ENCODE measurements at places on chromosomes 3 and 15.

- DNase-seq = no peak
Measured at GRCh38 chr3:177282119-177282655, 84.9 kb upstream of the TBL1XR1 start.

GRCh38 chr3:129936757-129937156 lies 37.8 kb upstream of the TRH start:
- DNase-seq = no peak

GRCh38 chr3:169623971-169624370 lies 39.5 kb downstream of the MECOM start:
- DNase-seq = no peak

GRCh38 chr15:39312984-39313383 lies 267.9 kb upstream of the THBS1 start:
- DNase-seq = no peak

DNA sequence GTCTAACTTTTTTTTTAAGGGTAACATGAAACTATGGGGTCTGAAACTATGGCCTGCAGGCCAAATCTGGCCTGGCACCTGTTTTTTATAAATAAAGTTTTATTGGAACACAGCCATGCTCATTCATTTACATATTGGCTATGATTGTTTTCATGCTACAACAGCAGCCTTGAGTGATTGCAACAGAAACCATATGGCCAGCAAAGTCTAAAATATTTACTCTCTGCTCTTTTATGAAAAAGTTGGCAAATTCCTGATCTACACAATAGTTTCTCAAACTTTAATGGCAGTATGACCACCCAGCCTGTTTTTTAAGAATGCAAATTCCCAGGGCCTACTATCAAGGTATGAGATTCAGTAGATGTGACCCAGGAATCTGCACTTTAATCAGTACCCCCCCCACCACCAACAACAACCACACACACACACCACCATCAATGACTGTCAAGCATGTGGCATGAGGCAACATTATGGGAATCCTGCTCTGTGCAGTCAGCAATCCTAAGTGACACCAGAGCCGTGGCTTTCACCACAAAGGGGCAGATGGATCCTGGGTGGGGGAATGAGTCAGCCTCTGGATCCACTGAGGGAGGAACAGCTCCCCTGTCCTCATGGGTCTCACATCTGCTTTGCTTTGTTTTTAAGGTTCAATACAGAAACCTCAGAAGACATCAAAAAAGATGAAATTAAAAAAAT lies 142.8 kb downstream of the NTRK3 start:
- no peak for DNase-seq

DNA sequence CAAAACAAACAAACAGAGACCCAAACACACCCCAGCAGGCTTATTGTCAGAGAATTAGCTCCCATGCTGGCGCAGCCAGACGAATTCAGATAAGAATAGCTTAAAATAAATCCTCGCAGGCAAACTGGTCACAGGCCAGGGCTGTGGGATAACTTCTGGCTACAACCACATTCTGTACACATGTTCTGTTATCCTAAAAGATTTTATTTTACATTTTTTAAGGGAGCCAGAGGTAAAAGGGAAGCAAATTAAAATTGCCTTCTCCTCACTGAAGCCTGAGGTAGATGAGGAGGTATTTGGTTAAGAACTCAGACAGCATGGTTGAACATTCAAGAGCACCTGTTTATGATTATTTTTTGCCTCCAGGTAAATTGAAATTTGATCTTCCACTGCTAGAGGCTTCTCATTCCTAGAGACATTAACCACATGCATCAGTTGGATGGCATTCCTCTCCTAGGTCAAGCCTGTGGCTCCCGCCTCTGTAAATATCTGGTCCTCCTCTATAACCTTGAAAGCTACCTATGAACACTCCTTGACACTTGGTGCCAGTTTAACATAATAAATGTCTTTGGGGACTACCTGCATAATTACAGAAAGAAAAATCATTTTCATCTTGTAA lies 190.3 kb downstream of the SATB1 start:
- no peak for DNase-seq

- no peak for DNase-seq
Measured at GRCh38 chr15:70098461-70099166, 897 bp upstream of the TLE3 start.

GRCh38 chr3:96190024-96190616 lies 624.3 kb upstream of the EPHA6 start:
- DNase-seq = no peak

DNA sequence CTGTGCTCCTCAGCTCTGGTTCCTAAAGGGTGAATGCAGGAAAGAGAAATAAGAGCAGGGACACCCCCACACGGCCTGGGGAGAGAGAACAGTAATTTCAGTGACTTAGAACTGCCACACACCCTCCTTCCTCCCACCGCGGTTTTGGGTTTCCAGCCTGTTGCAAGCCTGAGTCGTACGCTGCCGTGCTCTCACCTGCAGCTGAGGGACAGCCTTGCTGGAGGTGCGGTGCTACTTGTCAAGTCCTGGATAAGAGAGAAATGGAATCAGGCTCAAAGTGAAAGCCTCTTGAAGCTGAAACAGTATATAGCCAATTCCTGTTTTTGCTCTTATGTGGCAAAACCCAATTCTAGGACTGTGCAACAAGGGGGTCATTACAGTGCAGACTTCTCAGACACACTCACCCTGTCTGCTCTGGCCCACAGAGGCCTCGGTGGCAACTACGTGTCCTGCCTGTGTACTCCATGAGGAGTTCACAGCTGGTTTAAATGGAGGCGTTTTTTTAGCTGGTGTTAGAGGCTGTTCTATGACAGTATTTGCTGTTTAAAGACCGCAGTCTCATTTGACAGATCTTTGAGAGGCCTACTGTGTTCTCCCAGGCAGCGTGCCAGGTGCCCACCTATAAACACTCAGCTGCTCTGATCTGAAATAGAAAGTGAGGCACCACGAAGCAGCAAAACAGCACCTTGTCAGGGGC lies 42.9 kb downstream of the TBC1D2B start:
- no peak for DNase-seq

DNA sequence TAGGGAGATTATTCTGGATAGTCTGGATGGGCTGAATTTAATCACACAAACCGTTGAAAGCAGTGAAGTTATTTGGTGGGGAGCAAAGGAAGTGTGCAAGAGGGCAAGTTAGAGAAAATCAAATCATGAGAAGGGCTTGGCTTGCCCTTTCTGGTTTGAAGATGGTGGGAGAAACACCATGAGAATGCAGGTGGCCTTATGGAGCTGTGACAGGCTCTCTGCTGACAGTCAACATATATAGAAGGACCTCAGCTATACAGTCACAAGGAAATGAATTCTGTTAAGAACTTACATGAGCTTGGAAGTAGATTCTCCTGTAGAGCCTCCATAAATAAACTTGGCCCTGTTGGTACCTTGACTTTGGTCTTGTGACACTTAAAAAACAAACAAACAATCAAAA lies 72.3 kb downstream of the GMNC start:
- DNase-seq = no peak

DNA sequence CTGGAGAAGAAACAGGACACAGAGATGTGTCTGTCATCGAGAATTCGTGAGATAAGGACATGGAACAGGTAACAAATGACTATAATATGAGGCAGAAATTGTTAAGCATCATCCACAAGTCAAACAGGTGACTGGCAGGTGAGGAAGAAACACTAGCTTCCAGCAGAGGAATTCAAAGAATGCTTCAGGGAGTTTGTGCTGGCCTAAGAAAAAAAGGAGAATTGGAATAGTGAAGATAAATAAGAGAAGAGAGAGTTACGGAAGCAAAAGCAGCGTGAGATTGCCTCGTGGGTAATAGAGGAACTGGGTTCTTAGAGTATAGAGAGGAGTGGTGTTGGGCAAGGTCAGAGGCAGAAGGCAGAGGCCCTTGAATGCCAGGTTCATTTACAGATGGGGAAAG lies 22.9 kb upstream of the FGF12 start:
- no peak for DNase-seq

- no peak for DNase-seq
Measured at GRCh38 chr3:52119099-52119498, 35.1 kb downstream of the POC1A start.

All from amniotic stem cell (primary cell).